Aorta (tissue), 5 donors: ENCODE measurements at places on chromosomes 4 and X. TPM values are rescaled to one million over a fixed set of nuclear protein-coding genes. Genes with fewer than 3 reads are reported as not detected.

HS6ST2 gene
- total RNA-seq, result 0.06 TPM

RAB40A gene
- total RNA-seq, result 1.3 TPM

HTN1 gene
- total RNA-seq, result not detected

GUCY1A1 gene
- 74.0 TPM for total RNA-seq
